GM12865 (cell line): ENCODE measurements at places on chromosomes 5 and 9.

DNA sequence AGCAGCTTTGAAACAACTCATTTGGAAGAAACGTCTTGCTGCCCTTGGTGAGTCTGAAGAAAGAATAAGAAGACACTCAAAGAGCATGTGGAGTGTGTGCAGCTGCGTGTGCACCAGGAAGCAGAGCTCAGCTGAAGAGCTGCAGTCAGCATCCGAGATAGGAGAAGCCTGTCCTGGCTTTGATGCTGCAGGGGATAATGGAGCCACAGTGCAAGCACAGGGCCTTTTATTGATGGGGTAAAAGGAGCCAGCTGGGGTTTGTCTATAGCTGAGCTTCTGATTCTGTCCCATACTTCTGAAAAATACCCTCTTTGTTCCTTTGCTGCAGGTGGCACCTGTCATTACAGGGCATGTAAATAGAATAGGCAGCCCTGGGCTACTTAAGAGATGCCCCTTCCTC is 375.7 kb upstream of the ZNF462 start:
- no peak for DNase-seq

- DNase-seq = no peak
Measured at GRCh38 chr5:1103505-1104326, 8.1 kb downstream of the SLC12A7 start.

- no peak for DNase-seq
Measured at GRCh38 chr5:108660291-108660690, 87.4 kb upstream of the FER start.

DNA sequence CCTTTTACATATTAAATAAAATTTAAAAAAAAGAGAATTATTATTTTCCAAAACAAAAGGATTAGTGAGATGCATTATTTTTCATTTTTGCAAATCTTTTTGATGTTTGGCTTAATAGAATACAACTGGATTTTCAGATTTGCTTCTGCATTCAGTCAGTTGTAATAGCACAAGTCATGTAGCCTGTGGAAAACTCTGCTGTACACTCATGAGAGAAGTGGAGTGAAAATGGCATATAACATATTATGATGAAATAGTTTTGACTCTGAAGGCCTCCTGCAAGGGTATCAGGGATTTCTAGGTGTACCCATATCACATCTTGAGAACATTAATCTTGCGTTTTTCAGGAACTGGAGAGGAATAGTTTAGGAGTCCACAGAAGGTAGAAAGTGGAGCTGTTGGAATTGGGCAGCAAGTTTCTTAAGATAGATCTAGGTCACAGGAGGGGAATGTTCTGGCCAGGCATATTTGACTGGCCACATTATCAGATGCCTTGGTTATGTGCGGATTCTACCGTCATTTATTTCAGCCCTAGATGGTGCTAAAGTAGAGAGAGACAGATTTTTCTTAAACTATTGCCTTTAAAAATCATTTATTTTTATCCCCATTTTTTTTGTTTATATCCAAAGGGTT is 16.4 kb downstream of the LNPEP start:
- no peak for DNase-seq

DNA sequence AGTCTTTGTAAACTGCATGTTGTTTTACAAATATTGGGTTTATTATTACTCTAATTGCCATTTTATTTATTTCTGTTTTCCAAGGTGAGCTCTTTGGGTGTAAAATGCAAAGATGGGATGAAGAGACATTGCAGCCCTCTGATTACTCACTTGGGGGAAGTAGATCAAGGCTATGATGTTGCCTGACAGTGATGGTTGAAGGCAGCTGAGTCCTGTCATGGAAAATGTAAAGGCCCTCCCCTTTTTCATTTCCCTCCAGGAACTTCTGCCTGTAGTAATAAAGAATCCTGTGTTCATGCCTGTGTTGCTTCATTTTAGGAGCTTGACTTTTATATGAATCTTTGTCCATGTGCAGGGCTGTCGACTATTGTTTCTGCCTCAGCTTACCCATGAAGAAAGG is 605.4 kb upstream of the CLINT1 start:
- no peak for DNase-seq

DNA sequence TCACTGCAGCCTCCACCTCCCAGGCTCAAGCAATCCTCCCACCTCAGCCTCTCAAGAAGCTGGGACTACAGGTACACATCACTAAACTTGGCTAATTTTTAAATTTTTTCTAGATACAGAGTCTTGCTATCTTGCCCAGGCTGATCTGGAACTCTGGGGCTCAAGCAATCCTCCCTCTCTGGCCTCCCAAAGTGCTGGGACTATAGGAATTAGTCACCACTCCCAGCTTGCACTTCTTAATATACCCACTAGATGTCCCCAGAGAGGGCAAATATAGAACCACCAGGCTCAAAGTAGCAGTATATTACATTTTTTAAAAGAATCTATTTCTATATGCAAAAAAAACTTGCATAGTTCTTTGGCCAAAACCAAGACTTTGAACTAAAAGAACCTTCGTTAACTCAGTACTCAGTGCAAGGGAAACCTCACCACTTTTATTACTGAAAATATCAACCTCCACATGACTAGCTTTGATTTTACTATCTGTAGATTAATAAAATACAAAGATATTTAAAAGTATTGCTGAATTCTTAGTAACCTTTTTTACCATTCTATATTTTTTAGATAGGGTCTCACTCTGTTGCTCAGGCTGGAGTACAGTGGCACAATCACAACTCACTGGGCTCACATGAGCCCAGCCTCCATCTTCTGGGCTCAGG is 25.8 kb upstream of the HSD17B3 start:
- DNase-seq = peak; percentile 52

DNA sequence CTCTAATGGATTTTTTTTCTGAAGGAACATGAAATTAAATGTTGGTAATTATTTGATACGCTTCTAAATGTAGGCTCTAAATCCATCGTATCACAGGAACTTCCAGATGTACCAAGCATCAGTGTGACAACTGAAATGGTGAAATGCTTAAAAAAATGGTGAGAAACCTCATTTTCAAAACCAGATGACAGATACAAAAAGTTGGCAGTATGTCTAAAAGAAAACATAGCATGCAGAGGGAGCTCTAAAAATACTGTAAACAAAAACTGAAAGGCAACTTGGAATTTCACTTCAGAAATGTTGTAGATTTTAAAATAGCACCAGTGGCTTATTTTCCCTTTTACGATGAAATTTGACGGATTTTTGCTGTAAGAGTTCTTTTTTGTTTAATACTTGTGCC is 1043.6 kb upstream of the WWC1 start:
- no peak for DNase-seq

- no peak for DNase-seq
Measured at GRCh38 chr9:7336356-7337065, 463.1 kb downstream of the DMAC1 start.

GRCh38 chr5:80569961-80570786 is at the start of gene ANKRD34B:
TSS of gene ANKRD34B (minus strand) at chr5:80570280. CDS start at chr5:80560019, 10,261 bp downstream.
- peak; percentile 63 for DNase-seq

- no peak for DNase-seq
Measured at GRCh38 chr5:83230511-83230910, 153.2 kb downstream of the XRCC4 start.

- DNase-seq = no peak
Measured at GRCh38 chr5:134106991-134107701, 7.3 kb upstream of the TCF7 start.

- no peak for DNase-seq
Measured at GRCh38 chr9:34382879-34383278, 6.2 kb upstream of the MYORG start.

DNA sequence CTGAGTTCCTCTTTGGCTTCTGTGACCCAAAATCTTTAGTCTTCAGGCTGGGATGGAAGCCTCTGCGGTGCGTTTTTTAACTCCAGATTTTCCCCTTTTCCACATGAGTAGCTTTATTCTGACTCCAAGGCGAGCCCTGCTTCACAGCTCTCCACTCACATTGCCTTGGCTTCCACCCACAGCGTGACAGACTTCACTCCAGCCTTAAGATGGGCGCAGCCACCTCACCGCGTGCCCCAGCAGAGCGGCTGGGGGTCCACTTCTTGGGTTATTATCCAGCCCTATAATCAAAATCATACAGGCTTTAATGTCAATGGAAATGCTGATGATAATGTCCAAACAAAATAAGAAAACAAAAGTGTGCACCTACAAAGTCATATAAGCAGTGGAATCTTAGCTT is 1.2 kb downstream of the EXOC3 start:
- no peak for DNase-seq

DNA sequence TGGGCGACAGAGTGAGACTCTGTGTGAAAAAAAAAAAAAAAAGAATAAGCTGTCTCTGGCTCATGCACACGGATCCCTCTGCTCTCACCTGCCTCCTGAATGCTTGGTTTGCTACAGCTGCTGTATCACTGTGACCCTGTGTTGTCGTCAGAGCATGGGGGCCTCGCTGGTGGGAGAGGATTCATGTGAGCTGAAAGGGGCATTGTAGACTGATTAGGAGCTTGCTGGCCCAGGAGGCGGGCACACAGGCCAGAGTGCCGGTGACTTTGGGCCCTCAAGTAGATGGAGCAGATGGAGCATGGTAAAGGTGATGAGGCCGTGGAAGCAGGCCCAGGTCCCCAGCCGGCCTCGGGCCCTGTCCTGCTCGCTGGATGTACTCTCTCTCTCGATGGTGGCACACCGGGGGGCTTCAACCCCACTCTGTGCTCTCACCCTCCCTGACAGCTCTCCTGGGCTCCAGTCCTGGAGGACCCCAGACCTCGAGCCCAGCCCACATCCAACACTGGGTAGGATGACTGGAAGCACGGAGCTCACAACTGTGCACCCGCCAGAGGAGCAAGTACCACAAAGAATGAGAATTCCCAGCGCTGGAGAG is 7.1 kb downstream of the FLT4 start:
- no peak for DNase-seq

GRCh38 chr5:168879929-168880328 is 300.8 kb upstream of the PANK3 start:
- peak; percentile 79 for DNase-seq

DNA sequence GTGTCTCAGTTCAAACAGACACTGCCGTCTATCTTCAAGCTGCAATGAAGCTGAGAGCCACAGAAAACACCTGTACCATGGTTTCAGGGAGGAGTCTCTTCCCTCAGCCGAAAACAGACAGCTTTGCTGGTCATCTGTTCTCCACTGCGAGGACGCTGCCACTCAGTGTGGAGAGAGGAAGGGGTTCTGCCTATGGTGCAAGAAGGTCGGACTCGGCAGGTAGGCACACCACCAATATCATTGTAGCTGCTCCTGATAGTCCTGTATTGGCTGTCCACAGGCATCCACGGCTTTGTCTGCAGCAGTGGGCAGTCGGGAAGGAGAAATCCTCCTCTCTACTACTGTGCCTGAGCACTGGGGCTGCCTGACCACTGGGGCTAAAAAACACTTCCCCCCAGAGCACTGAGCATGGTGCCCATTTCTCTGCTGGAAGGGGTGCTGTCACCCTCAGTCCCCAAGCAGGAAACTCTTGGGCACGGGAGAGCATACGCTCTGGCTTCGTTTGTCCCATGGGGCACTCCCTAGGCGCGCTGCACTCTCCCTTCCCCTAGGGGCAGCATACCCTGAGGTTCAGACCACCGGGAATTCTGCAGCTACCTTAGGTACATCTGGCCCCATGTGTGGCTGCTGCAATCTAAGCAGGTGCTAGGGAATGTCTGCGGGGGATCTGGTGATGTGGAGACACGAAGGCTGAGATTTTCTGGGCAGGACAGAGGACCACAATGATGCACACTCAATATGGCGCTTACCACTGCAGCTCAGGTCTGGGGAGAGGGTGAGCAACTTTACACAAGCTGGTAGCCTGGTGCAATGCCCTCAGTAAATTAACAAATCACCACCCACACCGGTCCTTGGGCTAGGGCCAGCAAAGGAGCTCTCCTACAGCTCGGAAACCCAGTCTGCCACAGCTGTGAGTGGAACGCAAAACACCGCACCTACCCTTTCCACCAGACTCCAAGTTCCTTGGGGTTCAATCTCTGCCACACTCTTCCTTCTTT is 880.9 kb upstream of the SEMA6A start:
- peak; percentile 6 for DNase-seq

- DNase-seq = no peak
Measured at GRCh38 chr9:95133325-95133705, 184.2 kb downstream of the FANCC start.

DNA sequence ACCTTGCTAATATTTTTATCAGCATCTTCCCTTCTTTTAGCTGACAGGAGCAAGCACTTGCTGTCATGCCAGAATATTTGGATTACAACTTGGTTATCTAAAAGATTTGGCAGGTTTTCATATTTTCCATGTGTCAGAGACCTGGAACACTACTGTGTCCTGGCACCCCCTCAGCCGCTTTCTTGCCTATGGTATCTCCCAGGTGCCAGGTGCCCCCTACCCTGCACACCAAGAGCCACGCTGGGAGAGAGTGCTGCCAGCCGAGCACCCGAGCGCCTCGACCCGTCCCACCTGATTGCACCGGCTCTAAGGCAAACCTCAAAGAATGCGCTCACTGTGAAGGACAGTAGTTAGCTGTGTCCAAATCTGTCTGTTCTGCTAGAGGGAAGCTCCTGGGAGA is 84.8 kb downstream of the GTF3C4 start:
- DNase-seq = no peak

DNA sequence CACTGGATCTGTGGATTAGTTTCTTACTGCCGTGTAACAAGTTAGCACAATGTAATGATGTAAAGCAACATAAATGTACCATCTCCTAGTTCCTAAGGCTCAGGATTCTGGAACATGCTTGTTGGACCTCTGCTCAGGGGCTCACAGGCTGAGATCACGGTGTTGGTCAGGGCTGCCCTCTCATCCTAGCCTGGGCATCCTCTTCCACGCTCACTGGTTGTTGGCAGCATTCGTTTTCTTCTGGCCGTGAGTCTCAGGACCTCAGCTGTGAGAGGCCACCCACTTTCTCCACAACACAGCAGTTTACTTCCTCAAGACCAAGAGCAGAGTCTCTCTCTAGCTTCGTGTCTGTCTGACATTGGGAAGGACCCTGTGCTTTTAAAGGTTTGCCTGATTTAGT is 17.3 kb downstream of the RASGEF1C start:
- DNase-seq = no peak

DNA sequence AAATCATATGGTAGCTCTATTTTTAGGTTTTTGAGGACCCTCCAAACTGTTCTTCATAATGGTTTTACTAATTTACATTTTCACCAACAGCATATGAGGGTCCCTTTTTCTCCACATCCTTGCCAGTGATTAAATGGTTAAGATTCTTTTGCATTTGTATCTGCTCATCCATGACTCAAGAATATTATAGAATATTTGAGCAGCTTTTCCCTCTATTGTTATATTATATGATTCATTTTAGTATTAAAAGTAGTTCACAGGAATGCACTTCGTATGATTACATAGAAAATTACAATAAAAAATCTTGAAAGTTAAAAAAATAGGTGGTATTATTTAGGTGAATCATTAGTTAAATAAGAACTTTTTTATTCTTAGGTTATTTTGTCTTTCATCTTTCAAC is 140.7 kb downstream of the WDR70 start:
- no peak for DNase-seq

DNA sequence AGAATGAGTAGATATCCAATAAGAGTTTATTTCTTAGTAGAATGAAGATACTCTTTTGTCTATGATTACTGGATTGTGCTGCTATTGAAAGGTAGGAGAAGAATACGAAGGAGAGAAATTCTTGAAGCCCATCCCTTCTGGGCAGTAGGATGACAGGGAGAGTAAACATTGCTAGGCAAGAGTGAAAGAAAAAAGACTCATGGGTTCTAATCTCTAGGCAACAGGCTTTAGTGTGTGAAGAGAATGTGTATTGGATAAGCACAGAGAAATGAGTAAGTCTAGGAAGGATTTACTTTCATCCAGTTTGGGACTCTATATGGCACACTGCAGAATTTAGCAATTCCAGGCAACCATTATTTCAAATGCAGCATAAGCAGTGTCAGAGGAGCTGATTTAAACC is 216.0 kb downstream of the GABRG2 start:
- DNase-seq = no peak

GRCh38 chr9:133256686-133257091 is 18.3 kb downstream of the ABO start:
- no peak for DNase-seq

- no peak for DNase-seq
Measured at GRCh38 chr5:71925608-71926091, 181.6 kb upstream of the MAP1B start.
